Tibial nerve (tissue), 4 donors: ENCODE measurements at places on chromosomes 6 and 20. TPM values are rescaled to one million over a fixed set of nuclear protein-coding genes. Genes with fewer than 3 reads are reported as not detected.

DHX16 gene
- 40.2 TPM for total RNA-seq

PRDM13 gene
- not detected for total RNA-seq

DNA sequence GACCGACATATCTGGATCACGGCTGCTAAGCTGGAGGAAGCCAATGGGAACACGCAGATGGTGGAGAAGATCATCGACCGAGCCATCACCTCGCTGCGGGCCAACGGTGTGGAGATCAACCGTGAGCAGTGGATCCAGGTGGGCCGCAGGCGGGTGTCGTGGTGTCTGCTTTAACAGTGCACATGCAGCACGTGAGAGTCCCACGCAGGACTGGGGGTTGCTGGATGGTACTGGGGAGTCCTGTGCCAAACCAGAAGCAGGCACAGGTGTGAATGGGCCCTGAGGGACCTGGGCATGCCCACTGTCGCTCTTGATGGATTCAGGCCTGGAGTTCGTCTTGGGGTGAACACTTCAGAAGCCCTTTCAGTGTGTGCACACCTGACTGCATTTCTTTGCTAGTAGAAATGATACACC lies 24.6 kb upstream of the C20orf204 start:
- DNase-seq = no peak
- no peak overlapping the region for H3K27ac ChIP-seq
- H3K4me1 ChIP-seq = no peaks in the 10 kb centered on the region
- no peak overlapping the region for H3K4me3 ChIP-seq

GRCh38 chr6:105949869-105950268 lies 136.3 kb upstream of the PRDM1 start:
- no peaks in the 10 kb centered on the region for H3K36me3 ChIP-seq
- no peaks in the 10 kb centered on the region for H3K4me1 ChIP-seq
- no peaks in the 10 kb centered on the region for H3K27me3 ChIP-seq
- DNase-seq = no peak
- H3K27ac ChIP-seq = no peak overlapping the region

BACH2 gene
- total RNA-seq = 4.4 TPM

RBBP8NL gene
- total RNA-seq = not detected

GRCh38 chr6:167455371-167455770 lies 130.5 kb downstream of the TTLL2 start:
- H3K4me1 ChIP-seq = no peaks in the 10 kb centered on the region
- no peak for DNase-seq
- H3K36me3 ChIP-seq = no peaks in the 10 kb centered on the region
- no peak overlapping the region for H3K4me3 ChIP-seq
- no peaks in the 10 kb centered on the region for H3K27me3 ChIP-seq
- H3K27ac ChIP-seq = no peak overlapping the region

GRCh38 chr6:121223930-121224329 lies 110.3 kb downstream of the TBC1D32 start:
- no peaks in the 10 kb centered on the region for H3K4me1 ChIP-seq
- no peaks in the 10 kb centered on the region for H3K36me3 ChIP-seq
- no peaks in the 10 kb centered on the region for H3K27me3 ChIP-seq

ENTPD6 gene
- total RNA-seq = 62.2 TPM

DNA sequence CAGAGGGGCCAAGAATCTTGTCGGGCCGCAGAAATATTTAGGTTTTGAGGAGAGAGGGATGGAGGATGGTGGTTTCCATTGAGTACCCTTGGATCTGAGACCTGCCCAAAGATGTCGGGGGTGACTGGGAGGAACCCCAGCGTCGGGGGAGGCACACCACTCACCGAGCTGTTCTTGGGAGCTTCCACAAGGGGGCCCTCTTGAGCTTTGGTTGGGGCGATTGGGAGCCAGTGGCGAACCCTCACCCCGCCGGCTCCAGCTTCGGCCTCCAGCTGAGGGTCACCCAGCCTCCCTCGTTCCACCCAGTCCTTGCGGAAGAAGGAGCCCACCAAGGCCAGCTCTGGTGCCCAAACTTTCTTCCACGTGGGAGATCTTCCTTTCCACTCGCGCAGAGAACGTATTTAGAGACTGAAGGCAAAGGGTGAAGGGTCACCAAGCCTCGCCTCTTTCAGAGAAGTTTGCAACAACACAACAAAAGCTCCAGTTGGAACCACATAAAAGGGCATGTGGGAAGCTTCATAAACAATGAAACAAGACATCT lies 33.6 kb downstream of the APCDD1L start:
- H3K4me1 ChIP-seq = no peaks in the 10 kb centered on the region
- H3K27me3 ChIP-seq = no peaks in the 10 kb centered on the region
- no peaks in the 10 kb centered on the region for H3K36me3 ChIP-seq
- no peak overlapping the region for H3K27ac ChIP-seq

DNA sequence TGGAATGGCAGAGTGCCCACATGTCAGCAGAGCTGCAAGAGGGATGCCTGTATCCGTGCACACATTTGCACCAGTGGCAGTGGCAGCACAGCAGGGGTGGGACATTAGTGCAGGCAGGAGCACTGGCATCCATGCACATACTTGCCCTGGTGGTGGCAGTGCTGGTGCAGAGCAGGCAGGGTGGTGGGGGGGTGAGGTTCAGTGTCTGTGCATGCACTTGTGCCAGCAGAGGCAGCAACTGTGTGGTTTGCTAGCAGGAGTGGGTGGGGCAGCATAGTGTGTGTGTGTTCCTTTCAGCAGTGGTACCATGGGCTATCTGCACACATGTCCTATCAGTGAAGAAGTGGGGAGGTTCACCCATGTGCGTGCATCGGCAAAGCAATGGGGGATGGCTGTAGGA lies 151.6 kb downstream of the EPM2A start:
- H3K27me3 ChIP-seq = no peaks in the 10 kb centered on the region
- no peak for DNase-seq
- H3K4me3 ChIP-seq = no peak overlapping the region
- H3K36me3 ChIP-seq = no peaks in the 10 kb centered on the region
- no peaks in the 10 kb centered on the region for H3K4me1 ChIP-seq

FABP7 gene
- not detected for total RNA-seq

DNA sequence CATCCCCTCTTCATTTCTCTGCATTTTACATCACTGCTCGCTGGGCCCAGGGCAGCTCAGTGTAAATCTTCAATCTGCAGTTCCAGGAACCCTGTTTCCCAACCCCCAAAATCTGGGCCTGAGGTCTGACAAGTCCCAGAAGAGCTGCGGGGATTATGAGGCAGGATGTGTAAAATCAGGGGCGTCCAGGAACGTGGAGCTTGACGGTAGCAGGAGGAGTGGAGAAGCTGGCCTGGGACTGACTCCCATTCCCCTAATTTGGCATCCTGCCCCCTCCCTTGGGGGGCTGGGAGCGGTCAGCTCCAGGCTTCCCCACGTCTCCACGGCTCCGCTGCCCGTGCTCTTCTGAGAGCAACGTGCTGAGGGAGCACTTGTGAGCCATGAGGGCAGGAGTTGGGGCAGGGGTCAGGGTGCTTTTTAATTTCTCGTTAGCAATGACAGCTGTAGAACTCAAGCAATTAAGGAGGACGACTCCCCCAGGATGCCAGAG lies 23.4 kb upstream of the VEGFA start:
- DNase-seq = no peak
- no peaks in the 10 kb centered on the region for H3K36me3 ChIP-seq
- H3K27me3 ChIP-seq = no peaks in the 10 kb centered on the region
- H3K27ac ChIP-seq = no peak overlapping the region
- H3K4me3 ChIP-seq = no peak overlapping the region
- peaks cover 31% of the 10 kb centered on the region for H3K4me1 ChIP-seq
